ENCODE measurements at places on chromosomes 2 and 18.

GRCh38 chr2:176852667-176853066 is 359.9 kb upstream of the HNRNPA3 start:
- no peak for DNase-seq

GRCh38 chr2:203427061-203427460 is 98.9 kb downstream of the ABI2 start:
- no peak for DNase-seq

DNA sequence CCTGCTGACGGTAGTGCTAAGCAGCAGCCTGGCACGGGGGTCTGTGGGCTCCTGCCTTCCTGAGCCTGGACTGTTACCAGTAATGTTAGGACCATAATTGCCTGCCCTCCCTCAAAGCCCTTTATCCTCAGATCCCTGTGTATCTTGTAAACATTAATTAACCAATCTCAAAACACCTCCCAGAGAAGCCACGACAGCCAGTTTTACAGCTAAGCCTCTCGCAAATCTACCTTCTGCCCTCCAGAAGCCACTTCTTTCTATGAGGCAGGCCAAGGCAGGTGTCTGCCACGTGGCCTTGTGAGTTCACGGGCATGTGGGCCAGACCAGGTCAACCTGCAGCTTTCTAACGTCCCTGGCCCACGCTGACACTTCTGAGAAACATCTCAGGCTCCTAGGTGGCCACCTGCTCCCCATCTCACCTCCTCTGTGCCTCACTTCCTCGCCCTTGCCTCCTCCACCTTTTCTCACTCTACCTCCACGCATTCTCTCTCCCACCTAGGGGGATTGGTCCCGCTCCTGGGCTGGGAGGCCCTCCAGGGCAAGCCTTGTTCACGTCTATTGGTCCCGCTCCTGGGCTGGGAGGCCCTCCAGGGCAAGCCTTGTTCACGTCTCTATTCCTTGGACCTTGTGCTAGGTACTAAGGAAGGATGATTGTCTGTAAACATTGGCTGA is 64.3 kb downstream of the EDAR start:
- no peak for DNase-seq

DNA sequence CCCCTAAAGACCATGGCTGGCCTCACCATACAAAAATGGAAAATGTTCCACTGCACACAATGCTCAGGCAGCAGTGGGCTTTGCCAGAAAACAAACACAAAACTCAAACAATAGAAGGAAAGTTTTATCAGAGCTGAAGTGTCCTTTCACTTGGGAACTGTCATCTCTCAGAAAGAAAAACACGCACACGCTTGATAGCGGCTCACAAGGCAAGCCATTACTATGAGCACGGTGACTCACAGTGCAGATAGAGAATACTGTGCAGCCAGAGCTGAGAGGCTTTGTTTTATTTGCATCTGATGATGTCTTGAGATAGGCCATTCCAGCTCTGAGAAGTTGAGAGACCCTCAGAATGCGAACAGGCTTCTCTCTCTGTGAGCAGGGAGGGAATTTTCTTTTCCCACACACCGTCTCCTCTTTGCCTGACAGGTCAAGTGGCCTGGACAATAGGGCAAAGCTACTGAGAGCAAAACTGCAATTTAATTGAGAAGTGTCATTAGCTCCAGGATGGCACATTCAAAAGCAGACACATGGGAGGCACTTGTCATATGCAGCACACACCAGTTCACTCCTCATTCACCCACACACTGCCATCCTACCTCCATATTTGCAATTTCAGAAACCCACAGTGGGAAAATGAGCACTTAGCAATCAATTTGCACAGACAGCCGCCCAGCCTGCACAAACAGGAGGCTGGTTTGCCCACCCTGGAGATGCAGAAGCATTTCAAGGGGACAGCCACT is 236.6 kb downstream of the SS18 start:
- DNase-seq, result no peak

DNA sequence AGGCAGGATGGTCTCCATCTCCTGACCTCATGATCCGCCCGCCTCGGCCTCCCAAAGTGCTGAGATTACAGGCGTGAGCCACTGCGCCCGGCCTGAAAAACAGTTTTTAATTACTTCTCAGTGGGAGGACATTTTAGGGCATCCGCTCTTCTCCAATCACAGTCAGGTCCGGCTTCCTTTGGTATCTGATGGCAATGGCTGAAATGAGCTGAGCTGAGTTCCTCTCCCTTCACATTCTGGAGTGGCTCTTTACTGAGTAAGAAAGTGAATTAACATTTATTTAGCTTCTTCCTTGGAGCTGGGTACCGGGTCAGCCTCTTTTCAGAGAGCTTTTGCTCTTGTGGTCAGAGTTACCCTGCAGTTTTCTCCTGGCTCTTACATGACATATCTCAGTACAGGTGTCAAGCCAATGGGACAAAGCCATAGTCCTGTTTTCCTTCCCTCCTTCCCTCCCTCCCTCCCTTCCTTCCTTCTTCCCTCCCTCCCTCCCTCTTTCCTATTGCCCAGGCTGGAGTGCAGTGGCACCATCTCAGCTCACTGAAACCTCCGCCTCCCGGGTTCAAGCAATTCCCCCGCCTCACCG is 1.1 kb upstream of the TTC27 start:
- no peak for DNase-seq

- no peak for DNase-seq
Measured at GRCh38 chr2:182866095-182866460, 359 bp downstream of the FRZB start.

GRCh38 chr2:72548081-72548764 is 277.6 kb downstream of the EXOC6B start:
- DNase-seq, result no peak

DNA sequence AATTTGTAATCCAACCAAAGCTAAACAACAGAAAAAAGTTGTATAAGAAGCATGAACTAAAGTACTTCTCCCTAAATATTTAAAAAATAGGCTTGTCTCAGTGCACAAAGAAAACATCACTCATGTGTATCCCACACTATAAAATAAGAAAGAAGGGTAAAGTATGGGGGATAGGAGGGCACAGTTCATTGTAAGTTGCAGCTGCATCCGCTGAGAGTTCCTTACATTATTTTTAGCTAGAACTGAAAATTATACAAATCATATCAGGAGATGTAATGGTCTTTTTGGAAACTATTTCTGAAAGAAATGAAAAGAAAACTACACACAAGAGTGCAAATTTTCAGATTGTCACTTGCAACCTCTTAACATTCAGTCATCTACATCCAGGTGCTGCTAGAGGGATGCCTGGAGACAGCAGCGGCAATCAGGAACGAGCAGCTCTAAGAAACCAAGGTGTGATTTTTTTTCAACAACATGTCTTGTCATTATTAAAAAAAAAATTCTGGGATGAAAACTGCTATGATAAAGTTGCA is 273.6 kb downstream of the ASXL3 start:
- DNase-seq, result no peak

GRCh38 chr2:67671464-67672450 is 274.6 kb downstream of the ETAA1 start:
- no peak for DNase-seq

- no peak for DNase-seq
Measured at GRCh38 chr2:159009940-159010339, 41.5 kb downstream of the TANC1 start.

GRCh38 chr2:59342166-59342565 is 1101.0 kb upstream of the FANCL start:
- no peak for DNase-seq

DNA sequence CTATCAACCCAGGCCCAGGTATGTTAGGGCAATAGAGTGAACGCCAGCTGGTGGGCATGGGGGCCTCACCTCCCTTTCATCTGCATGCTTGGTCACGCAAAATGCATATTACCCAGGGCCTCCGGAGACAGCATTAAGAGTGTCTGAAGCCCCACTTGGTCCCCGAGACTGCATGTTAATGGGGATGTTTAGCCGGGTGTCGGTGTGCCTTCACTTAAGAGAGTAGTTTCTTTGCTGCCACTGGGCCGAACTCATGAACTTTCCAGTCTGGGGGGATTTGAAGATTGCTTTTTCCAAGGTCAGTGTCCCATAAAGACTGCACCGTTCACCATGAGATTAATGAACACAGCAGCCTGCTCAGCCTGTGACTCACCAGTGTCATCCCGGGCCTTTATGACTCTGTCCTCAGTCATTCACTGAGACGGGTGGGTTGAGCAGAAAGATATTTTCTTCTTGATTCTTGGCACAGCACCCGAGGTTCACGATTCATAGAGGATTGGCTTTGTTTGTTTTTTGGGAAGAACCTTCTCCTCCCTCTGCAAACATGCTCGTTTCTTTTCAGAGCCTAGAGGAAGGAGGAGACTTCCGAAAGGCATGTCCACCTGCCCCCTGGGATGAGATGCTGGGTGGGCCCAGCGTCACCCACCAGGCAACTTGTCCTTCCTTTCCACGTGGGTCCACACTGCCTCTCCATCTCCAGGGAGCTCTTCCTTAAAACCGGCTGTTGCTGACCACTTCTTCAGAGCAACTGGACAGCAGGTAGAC is 199.1 kb downstream of the GLI2 start:
- no peak for DNase-seq

GRCh38 chr2:168603439-168603961 is 147.4 kb downstream of the CERS6 start:
- DNase-seq, result no peak

DNA sequence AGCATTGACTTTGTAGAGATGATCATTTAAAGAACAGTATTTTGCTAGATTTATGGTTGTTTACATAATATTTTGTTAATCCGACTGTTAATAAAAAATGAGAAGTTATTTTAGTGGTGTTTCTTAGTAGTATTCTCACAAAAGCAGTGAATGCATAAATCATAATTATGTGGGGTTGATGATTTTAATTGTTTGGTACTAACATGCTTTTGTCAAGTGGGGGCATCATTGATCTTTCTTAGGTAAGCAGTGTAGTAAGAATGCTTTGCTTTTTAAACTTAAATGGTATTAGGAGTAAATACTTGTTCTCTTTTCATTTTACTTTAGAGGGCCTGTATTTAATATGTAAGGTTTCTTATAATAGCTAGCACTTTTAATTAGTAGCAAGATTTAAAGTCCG is 109.2 kb upstream of the OTX1 start:
- DNase-seq, result no peak

GRCh38 chr2:172287605-172288315 is 139.6 kb upstream of the ITGA6 start:
- DNase-seq, result no peak

- DNase-seq, result no peak
Measured at GRCh38 chr2:226702376-226702775, 97.2 kb downstream of the IRS1 start.

GRCh38 chr2:106995556-106995955 is 109.6 kb upstream of the ST6GAL2 start:
- no peak for DNase-seq

DNA sequence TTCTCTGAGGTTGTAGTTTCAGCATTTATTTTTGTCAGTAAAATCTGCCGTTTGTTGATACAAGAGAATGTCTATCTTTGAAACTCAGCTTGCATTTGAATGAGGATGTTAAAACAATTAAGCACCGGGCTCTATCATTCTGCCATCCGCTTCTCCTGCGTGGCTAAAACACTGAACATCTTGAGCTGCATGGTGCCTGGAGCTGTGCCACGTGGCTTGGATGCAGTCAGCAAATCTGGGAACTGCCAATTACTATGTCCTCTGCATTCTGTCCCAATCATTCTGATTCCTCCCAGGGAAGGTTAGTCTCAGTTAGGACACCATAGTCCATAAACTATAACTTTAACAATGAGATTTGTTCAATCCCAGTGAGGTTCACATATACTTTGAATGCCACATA is 598.4 kb downstream of the FBXO15 start:
- no peak for DNase-seq

DNA sequence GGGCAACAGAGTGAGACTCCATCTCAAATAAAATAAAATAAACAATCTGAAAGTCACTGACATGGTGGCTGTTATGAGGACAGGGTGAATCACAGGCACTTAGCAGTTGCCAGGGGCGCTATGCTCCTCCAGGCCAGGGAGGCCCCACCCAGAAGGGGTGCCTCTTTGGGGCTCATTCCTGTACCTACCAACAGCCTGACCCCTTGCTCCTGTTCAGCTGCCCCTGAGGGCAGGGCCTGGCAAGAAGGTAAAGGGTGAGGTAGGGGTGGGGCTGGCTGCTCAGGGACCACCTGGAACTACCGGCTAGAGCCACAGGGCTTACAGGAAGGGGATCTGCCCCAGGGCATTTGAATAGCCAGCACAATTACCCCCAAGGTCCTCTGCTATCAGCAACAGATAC is 60.3 kb downstream of the INPP5D start:
- DNase-seq, result no peak

GRCh38 chr2:74081030-74081762 is 66.5 kb downstream of the BOLA3 start:
- no peak for DNase-seq

GRCh38 chr18:45901654-45902210 is 65.4 kb downstream of the EPG5 start:
- DNase-seq, result no peak

DNA sequence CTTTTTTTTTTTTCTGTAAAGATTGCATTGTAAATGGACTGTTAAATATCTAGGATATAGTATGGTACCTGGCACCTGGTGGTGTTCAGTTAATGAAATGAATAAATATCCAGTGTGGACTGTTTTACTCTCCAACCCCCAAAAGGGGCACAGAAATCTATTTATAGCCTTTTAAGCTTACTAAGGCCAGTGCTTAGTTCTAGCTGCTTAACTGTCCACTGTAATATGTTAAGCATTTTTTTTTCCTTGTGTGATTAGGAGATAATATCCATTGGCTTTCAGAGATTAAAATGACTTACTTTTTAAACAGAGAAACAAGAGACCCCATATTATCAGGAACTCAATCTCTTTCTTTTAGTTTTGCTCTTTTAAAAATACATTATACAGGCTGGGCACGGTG is 84.4 kb downstream of the ZNF532 start:
- no peak for DNase-seq

DNA sequence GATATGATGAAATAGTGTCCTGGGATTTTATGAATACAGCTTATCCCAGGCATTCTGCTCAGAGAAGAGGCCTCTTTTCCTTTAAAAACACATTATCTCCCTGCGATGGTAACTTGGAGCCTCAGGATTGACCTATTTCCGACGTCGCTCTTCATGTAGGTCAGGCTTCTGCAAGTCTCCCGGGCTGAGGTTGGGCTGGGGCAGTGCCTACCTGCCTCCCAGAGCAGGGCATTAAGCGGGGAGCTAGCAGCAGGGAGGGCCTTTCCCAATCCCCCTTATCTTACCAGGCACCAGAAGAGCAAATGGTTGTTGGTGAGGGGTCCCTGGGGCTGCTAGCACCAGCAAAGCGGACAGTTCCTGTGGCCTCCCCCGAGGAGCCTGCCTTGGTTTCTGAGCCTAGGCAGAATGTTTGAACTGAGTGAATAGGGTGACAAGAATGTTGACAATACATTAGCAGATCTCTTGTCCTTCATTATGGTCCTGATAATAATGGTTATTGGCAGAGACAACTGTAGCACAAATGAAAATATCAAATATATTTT is 60.2 kb downstream of the TRPM8 start:
- DNase-seq, result no peak

DNA sequence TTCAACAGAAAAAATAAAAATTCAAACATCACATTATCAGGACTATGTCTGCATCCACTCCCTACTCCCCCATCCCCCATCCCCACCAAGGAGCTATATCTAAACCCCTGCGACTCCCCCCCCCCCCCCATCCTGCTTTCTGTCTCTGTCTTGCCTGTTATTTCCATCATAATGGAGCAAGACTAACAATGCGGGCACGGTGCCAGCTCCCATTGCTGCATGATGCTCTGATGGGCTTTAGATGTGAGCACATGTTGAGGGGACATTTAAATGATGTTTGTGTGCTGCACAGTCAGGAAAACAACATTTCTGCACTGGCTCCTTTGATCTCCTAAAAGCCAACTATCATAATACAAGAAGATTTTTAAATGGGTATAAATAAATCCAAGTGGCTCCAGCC is 644.2 kb upstream of the SETBP1 start:
- no peak for DNase-seq
